Cortex of kidney (tissue), 1 donor: ENCODE measurements at places on chromosomes 6 and 20.

DNA sequence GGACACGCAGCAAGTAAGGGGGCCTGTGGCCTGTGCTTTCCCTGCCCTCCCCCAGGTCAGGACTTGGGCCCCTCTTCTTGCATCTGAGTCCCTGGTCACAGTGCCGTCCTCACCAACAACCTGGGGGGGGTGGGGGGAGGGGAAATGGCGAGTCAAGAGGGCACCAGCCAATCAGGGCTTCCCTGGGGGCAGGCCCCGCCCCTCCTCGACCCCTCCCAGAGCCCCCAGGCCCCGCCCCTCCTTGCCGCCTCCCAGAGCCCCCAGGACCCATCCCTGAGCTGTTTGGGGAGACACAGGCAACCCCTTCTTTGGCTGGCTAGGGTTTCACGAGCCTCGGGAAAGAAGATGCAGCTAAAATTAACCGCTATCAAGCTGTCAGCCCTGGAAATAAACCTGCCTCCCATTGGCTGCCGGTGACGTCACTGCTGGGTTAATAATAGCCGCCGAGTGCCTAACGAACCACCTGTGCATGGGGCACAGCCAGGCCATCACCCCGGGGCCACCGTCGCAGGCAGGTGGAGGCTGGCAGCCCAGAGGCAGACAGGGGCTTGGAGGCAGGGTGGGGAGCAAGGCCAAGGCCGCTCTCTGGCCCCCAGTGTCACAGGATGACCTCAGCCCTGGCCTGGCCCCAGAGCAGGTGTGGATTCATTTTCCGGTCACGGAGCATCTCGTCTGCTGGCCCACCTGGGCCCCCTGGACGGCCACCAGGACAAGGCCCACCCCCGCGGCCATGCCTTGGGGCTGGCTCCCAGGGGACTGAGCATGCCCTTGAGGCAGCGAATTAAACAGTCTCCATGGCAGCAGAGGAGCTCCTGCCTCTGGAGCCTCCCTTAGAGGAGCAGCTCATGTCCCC lies 3.2 kb upstream of the EEF1A2 start:
- no peak for DNase-seq

DNA sequence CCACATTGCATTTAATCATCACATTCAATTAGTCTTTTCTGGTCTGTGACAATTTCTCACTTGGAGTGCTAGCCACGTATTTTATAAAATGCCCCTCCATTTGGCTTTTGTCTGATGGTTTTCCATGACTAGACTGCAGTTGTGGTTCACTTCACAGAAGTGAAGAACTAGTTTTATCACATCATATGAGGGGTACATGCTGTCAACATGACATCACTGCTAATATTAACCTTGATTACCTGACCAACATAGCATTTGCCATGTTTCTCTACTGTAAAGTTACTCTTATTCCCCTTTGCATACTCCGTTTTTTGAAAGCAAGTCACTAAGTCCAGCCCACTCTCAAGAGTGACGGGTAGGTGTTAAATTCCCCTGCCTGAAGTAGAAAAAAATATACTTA lies 48.0 kb upstream of the COL10A1 start:
- DNase-seq = no peak

DNA sequence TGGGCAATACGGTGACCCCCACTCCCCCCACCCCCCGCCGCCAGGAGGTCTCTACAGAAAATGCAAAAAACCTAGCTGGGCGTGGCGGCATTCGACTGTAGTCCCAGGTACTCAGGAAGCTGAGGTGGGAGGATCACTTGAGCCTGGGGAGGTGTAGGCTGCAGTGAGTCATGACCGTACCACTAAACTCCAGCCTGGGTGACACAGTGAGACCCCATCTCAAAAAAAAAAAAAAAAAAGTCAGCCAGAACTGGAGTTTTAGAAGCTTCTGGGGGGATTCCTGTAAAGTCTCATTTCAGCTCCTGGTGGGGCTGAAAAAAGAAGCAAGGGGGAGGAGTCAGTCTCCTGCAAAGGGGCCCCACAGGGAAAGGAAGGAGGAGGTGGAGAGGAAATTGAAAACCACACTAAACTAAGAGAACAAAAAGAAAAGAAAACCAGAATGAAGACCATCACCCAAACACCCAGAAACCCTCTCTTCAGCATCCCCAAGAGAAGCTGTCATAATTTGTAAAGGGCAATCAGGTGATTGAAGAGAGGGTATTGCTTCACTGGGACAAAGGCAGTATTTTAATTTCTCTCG lies 50.4 kb downstream of the NOL4L start:
- DNase-seq = no peak

- DNase-seq = no peak
Measured at GRCh38 chr6:124479991-124480430, 482.2 kb upstream of the RNF217 start.

GRCh38 chr6:110738899-110739365 lies 76.3 kb downstream of the CDK19 start:
- DNase-seq = no peak
